ENCODE measurements at places on chromosomes 4 and X. TPM values are rescaled to one million over a fixed set of nuclear protein-coding genes. Genes with fewer than 3 reads are reported as not detected.

The SHOX gene
- total RNA-seq, result not detected

The CCNA2 gene
- 49.1 TPM for total RNA-seq

The GPRASP1 gene
- total RNA-seq, result 0.42 TPM

The CRLF2 gene
- total RNA-seq, result 1.0 TPM

The HNRNPDL gene
- 259 TPM for total RNA-seq

The GLRA3 gene
- total RNA-seq, result not detected

The NUDT10 gene
- total RNA-seq, result 0.51 TPM

The RGN gene
- not detected for total RNA-seq

The ARMCX2 gene
- not detected for total RNA-seq

The CFP gene
- total RNA-seq, result 0.14 TPM

The C1QTNF7 gene
- total RNA-seq, result not detected

The LRCH2 gene
- total RNA-seq, result not detected
